Trophoblast cell (in vitro differentiated cells and primary cell): ENCODE measurements at places on chromosomes 1 and 21.
A peak's percentile ranks its signal among the peaks of the same experiment; 100 is the strongest.

DNA sequence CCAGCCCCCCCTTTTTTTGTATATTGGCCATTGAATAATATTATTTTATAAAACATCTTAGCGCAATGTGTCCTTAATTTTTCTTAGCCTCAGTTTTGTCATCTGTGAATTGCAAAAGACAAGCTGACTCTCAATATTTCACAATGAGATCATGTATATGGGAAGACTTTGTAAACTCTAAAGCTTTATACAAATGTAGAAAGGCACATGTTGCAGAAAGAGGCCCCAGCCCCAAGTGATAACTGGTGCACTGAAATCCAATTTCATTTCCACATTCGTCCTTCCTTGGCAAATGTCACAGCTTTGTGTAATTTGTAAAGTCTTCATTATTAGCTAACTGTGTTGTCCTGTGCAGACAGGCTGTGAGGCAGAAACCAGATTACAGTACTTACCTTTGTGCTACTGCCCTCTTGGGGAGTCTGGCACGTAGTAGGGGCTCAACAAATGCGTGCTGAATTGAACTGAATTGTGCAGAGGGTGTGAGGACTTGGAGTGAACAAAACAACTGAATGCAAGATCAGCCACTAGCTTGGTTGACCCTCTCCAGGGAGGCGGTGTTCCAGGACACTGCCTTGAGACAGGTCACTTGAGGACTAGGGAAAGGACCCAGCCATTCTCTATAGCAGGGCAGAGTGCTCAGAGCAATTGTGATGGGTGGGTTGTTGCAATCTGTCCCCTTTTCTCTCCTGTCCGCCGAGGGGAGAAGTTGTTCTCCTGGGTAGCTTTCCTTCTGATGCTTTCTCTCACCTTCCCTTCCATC, 74.6 kb downstream of the LMO4 start:
- DNase-seq, result no peak

GRCh38 chr1:44947774-44948311, 38.6 kb downstream of the EIF2B3 start:
- no peak for DNase-seq

DNA sequence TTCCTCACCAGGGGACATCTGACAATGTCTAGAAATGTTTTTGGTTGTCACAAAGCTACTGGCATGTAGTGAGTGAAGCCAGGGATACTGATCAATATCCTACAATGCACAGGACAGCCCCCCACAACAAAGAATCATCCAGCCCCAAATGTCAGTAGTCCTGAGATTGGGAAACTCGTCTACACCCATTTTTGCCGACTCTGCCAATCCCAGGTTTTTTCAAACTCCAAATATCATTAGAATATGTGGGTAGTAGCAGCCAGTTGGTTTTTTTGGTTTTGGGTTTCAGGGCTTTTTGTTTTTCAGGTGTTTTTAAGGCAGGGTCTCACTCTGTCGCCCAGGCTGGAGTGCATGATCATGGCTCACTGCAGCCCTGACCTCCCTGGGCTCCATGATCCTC, 5.9 kb downstream of the SPATA46 start:
- no peak for DNase-seq

- DNase-seq, result no peak
These were observed 22.1 kb upstream of the DISP1 start for GRCh38 chr1:222792744-222793143.

GRCh38 chr1:78367700-78368099, 123.1 kb upstream of the PTGFR start:
- no peak for DNase-seq

DNA sequence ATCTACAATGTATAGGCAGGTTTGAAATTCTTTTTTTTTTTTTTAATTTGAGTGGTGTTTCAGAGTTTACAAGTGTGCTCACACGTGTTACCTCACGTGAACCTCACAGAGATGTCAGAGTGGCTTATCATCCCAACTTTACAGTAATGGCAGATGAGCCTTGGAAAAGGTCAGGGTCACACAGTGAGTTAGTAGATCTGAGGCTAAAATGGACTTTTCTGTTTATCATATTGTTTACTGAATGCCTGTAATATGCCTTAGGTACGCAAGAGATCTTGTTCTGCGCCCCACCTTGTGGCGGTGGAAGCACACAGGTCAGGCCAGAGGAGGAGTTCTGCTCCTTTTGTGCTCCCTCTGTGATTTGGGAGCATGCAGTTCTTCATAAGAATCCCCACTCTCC, 80.0 kb downstream of the DYRK1A start:
- DNase-seq, result no peak

DNA sequence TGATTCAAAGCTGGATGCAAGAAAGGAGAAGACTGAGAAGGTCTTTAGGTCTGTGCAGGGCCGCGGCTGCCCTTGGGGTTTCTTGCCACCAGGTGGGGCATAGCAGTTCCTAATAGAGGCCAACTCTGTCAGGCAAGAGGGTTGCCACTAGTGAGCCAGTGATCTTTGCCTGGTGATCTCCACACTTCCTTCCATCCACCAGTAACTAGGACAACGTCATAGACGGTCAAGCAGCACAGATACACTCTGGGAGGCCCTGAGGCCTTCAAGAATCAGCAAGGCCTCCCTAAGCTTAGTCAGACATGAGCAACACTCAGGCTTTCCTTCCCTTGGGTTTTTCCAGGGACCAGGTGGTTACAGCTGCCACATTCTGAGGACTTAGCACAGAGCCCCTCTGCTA, 32.9 kb upstream of the ATP2B4 start:
- DNase-seq, result no peak

DNA sequence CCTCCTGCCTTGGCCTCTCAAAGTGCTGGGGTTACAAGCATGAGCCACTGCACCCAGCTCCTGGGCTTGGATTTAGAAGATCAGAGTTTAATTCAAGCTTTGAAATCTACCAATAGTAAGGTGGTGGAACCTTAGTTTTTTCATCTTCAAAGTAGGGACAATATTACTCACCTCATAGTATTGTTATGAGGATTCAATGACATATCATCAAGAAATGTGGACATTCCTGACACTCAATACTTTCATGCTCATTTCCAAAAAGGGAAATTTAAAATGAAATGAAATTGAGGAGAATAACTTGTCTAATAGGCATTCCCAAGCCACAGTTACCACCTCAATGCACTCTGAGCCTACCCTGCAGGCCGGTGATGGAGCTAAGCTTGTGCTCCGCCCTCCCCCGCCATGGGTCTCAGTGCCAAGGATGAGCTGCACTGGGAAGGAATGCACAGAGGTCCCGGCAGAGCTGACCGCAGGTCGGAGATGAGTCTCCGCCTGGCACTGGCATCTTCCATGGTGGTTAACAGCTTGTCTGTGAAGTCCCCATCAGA, 56.5 kb upstream of the BCAR3 start:
- DNase-seq, result peak; percentile 88
